Activated CD4-positive, alpha-beta T cell treated with anti-CD3 and anti-CD28 coated beads, Interleukin-2, amount 50 U/mL, for 4 hours (primary cell): ENCODE measurements at places on chromosomes 3 and 15.

- no peak for DNase-seq
Measured at GRCh38 chr15:38533926-38534325, 30.7 kb downstream of the RASGRP1 start.

- DNase-seq: no peak
Measured at GRCh38 chr3:116154389-116154788, 290.9 kb downstream of the LSAMP start.

- DNase-seq: no peak
Measured at GRCh38 chr3:13288732-13289718, 131.1 kb downstream of the NUP210 start.

GRCh38 chr3:172616031-172616461, 92.8 kb upstream of the TNFSF10 start:
- no peak for DNase-seq

DNA sequence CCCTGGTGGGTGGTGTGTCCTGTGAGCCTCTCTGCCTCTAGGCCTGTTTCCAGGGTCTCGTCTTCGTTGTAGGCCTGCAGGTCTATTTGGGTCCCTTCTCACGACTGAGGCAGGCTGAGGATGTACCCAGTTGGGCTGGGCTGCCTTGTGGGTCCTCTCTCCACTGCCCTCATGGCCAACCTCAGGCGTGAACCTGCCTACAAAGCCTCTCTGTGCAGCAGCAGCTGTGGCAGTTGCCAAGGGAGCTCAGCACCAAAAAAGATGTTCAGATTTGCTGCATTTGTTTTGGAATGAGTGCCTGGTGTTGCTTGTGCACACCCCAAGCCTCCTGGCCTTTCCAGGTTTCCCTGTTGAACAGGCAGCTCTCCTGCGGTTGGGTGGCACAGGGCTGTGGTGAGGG, 13.4 kb downstream of the KLF13 start:
- no peak for DNase-seq

DNA sequence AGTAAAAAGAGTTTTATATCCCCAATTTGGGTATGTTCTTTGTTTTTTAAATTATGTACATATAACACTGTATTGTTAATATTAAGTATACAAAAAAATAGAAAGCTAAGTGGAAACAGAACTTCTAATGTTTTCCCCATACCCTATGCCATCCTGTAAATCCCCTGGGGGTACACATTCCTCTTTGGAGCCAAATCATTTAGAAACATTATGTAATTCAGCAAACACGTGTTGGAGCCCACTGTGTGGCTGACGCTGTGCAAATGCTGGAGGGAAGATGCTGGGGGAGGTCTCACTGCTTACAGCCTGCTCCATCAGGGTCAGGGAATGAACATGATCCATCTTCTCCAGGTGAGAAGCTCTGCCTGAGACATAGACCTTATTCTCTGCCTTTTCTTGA, 52.8 kb downstream of the CRTC3 start:
- DNase-seq: no peak

GRCh38 chr3:43794776-43795175, 104.0 kb downstream of the ABHD5 start:
- DNase-seq: no peak

DNA sequence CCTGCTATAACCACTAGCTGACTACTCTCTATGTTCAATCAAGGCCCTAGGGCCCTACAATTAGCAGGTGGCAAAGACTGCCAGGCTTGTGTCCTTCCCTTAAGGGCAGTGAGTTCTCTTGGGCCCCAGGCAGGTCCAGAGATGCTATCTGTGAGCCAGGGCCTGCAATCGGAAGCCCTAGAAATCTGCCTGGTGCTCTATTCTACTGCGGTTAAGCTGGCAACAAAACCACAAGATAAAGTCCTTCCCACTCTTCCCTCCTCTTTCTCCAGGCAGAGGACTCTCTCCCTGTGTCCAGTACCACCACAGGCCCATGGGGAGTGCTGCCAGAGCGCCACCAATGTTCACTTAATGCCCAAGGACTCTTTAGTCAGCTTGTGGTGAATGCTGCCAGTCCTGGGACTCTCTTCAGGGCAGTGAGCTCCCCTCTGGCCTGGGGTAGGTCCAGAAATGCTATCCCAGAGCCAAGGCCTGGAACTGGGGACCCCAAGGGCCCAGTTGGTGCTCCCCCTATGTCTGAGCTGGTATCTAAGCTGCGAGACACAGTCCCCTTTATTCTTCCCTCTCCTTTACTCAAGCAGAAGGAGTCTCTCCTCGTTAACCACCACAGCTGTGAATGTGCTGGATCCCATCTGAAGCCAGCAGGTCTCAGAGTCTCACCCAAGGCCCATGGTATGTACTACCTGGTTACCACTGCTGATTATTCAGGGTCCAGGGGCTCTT, 34.7 kb downstream of the XXYLT1 start:
- no peak for DNase-seq
